ENCODE measurements at places on chromosomes 12 and 14.
A peak's percentile ranks its signal among the peaks of the same experiment; 100 is the strongest.

DNA sequence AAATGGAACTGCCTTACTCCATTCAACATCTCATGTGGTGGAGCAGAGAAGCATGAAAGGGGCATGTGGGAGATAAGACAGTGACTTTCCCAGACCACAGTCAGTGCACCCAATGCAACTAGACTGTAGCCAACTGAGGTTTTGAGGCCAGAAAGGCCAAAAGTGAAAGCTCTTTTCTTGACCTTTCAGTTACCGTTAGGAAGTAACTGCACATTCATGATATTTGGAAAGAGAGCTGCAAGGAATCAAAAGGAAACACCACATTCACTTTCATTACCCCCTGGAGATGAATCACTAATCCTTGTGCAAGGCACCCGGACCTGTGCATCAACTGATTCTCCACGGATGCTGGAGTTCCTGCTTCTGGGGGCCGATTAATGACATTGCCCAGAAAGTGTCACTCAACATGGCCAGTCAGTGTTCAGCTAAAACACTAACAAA is 72.9 kb upstream of the ELK3 start:
- peak; percentile 56 for DNase-seq

GRCh38 chr12:52659951-52660350 is 7.9 kb upstream of the KRT2 start:
- no peak for DNase-seq

- no peak for DNase-seq
These were observed 33.0 kb downstream of the SCFD1 start for GRCh38 chr14:30655124-30655523.

DNA sequence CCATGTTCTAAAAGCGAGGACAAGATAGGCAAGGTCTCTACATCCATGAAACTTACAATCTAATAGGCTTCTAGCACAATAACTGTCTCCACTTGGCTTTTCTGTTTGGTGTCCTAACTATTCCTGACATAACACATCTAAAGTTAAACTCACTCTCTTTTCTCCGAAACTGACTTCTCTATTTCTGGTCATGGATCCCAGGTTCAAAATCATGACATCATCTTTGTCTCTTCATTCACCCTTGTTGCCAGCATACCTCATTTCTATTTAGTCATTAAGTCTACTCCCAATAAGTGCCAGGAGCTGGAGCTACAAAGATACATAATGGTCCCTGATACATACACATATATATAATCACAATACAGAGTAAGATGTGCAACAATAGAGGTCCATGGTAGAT is 53.9 kb upstream of the CEP83 start:
- no peak for DNase-seq

DNA sequence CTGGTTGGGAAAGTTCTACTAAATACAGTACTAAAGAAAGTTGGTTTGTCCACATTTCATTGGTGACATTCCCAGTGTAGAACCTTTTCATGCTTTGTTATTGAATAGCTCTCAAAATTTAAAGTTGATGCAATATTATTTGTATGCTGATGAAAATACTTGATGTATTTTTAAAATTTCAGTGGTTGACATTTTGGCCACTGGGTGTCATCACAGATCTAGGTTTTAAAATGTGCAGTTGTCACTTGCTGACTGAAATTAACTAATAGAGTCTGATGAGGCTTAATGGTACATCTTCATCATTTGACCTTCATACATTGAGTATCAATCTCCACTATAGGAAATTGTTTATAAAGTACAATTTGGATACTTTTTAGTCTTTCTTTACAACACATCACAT is 37.1 kb downstream of the CMAS start:
- peak; percentile 78 for DNase-seq

- DNase-seq: peak; percentile 90
These were observed 66.4 kb upstream of the MAP1LC3B2 start for GRCh38 chr12:116492703-116493324.

GRCh38 chr14:21098892-21099595 is 589 bp upstream of the ZNF219 start:
- DNase-seq: no peak

DNA sequence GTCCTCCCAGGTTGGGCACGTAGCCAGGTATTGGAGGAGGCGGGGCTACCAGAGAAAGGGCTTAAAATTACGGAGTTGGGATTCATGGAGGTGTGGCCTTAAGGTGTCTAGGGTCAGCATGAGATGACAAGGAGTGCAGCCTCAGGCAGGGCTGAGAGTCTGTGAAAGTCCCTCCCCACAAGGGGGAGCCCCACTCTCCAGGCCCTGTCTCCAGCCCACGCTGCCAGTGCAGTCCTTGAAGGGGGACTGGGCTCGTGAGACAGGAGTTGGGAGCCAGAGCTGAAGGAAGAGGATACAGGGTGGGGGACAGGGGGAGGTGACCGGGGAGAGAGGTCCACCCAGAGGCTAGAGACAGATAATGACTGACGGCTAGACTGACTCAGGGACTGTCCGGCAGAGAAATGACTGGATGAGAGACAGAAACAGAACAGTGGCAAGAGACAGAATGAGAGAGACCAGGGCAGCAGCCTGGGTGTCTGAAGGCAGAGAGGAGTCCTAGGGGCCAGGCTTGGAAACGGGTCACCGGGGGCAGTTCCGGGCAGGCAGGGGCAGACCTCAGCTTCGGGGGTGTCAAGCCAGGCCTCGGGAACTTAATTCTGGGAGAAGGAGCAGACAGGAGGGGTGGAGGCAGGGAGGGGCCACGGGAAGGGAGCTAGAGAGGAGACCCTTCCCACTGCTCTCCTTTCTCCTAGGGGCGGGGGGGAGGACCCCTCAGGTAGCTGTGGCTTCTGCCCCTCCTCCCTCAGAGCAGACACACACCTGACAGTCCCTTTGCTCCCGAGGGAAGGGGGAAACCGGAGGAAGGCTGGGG is 970 bp downstream of the CDH24 start:
- DNase-seq: peak; percentile 79

GRCh38 chr14:64605926-64606685 is 56.3 kb downstream of the PPP1R36 start:
- no peak for DNase-seq

DNA sequence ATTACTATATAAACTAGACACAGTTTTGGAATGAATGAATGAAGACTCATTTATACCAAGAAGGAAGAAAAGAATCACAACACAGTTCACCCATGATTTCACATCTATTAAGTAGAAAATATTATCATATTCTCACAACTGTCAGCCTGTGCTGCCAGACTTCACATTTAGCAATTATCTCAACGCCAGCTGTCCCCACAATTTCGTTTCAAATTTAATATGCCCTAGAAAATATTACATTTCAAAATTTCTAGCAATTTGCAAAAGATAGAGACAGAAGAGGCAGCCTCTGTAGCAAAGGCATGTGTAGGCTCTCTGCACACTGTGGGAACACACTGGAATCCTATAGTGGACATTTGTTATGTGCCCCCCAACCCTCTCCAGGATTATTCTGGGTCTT is 83.6 kb downstream of the ANKS1B start:
- DNase-seq: no peak

GRCh38 chr12:128365032-128365431 is 98.1 kb downstream of the TMEM132C start:
- no peak for DNase-seq

GRCh38 chr14:90628825-90629224 is 187.4 kb downstream of the TTC7B start:
- DNase-seq: no peak

DNA sequence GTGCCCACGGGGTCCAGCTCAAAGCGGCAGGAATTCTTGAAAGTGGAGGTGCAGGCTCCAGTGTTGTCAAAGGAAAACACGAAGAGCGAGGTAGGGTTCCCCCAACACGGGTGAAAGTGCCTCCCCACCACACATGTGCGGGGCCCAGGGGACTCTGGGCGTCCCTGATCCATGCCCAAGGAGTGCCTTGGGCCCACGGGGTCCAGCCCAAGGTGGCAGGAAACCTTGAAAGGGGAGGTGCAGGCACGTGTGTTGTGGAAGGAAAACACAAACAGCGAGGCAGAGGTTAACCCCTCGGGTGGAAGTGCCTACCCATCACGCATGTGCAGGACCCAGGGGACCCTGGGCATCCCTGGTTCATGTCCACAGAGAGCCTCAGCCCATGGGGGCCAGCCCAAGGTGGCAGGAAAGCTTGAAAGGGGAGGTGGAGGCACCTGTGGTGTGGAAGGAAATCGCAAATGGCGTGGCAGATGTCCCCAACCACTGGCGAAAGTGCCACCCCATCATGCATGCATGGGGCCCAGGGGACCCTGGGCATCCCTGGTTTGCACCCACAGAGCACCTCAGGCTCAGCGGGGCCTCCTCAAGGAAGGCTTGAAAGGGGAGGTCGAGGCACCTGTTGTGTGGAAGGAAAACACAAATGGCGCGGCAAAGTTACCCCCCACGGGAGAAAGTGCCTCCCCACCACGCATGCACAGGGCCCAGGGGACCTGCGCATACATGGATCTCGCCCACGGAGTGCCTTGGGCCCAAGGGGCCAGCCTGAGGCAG is 584.6 kb downstream of the ALG10 start:
- no peak for DNase-seq

DNA sequence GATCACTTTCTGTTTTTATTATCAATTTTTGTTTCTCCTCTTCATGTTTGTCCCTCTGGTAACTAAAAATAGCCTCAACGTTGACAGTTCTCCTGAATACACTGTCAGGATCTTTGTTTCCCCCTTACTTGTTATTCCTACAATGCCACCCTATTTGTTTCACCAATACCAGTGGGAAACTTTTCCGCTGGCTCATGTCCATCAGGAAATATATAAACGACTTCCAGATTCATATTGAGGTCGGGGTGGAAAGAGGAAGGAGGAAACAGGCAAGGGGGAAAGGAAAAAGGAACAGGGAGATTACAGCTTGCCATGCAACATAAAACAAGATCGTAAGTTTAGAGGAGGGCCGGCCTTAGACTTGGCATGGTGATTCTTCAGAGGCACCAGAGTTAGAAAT is 61.7 kb downstream of the BTBD7 start:
- DNase-seq: no peak

DNA sequence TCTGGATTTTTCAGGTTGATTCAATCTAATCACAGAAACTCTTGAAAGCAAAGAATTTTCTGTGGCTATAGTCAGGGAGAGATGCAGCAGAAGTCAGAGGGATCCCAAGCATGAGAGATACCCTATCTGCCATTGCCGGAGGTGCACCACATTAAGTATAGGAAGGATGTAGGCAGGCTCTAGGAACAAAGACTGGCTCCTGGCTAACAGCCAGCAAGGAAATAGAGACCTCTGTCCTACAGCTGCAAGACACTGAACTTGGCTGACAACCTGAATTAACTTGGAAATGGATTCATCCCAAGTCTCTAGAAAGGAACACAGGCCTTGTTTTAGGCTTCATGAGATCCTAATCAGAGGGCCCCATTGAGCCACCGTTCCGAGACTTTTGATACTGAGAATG is 364.9 kb upstream of the FLRT2 start:
- no peak for DNase-seq
